ENCODE measurements at places on chromosomes 2 and 18.

GRCh38 chr2:60046529-60046928 lies 506.9 kb downstream of the BCL11A start:
- no peak for DNase-seq
- H3K4me3 ChIP-seq: no peak overlapping the region
- H3K27me3 ChIP-seq: no peaks in the 10 kb centered on the region
- H3K4me1 ChIP-seq: no peaks in the 10 kb centered on the region
- no peaks in the 10 kb centered on the region for H3K36me3 ChIP-seq

- DNase-seq: no peak
- H3K36me3 ChIP-seq: no peaks in the 10 kb centered on the region
- no peak overlapping the region for H3K4me3 ChIP-seq
- no peak overlapping the region for H3K27ac ChIP-seq
Measured at GRCh38 chr2:134193006-134193405, 60.9 kb upstream of the MGAT5 start.

DNA sequence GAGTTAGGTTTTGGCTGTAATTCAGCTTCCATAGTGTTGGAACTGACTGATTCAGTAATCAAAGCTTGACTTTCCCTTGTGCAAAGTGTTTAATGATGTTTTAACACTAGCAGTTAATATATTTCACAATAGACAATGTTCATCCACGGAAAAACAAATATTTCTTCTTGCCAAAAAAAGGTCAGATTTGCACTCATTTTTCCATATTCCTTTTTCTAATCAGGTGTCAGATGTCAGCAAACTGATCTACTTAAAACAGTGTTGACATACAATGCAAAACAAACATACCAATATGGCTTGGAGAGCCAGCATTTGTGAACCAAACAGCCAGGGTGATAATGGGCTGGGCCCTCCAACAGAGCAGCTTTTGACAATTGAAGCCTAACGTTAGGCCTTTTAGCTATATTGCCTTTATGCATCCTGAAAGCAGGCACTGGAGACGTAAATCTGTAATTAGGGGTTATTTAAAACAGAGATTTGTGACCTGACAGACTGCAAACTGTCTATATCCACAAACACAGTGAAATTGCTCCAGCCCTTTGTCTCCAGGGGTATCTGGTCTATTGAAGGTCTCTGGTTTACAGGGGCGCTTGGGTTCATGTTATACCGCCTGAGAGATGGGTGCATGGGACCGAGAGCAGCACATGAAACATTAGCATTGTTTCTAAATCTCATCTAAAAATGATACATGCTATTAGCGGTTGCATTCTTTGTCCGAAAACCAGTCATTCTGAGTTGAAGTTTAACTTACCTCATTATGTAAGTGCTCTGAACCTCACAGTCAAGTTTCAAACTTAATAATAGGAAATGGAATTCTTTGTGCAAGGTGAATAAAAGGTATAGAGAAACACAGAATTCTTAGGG lies 7.1 kb upstream of the CDCA7 start:
- no peaks in the 10 kb centered on the region for H3K4me1 ChIP-seq
- DNase-seq: no peak
- no peaks in the 10 kb centered on the region for H3K36me3 ChIP-seq
- H3K27ac ChIP-seq: no peak overlapping the region

DNA sequence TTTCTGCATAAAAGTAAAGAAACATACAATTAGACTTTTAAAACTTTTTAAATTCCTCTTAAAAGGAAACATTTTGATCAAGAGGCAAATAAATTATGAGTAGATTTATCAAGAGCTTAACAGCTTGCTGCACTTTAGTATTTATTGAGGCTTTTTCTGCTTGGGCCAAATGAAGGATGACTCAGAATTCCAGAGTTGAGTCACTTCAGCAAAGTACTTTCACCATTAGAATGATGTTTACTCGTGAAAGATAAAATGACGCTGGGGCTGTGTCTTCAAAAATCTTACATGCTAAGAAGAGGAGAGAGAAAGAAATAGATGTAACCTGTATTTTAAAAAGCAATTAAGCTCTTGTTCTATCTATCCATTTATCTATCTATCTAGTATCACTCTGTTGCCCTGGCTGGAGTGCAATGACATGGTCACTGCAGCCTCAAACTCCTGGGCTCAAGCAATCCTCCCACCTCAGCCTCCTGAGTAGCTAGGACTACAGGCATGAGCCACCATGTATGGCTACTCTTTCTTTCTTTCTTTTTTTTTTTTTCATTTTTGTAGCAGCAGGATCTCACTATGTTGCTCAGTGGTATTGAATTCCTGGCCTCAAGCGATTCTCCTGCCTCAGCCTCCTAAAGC lies 75.3 kb upstream of the RIOK3 start:
- H3K27me3 ChIP-seq: no peaks in the 10 kb centered on the region
- no peak overlapping the region for H3K4me3 ChIP-seq
- H3K4me1 ChIP-seq: peaks cover 46% of the 10 kb centered on the region
- peak; percentile 81 for DNase-seq
- H3K27ac ChIP-seq: peak overlapping the region; percentile 88
